ENCODE measurements at places on chromosomes 6 and 20.
A peak's percentile ranks its signal among the peaks of the same experiment; 100 is the strongest.

DNA sequence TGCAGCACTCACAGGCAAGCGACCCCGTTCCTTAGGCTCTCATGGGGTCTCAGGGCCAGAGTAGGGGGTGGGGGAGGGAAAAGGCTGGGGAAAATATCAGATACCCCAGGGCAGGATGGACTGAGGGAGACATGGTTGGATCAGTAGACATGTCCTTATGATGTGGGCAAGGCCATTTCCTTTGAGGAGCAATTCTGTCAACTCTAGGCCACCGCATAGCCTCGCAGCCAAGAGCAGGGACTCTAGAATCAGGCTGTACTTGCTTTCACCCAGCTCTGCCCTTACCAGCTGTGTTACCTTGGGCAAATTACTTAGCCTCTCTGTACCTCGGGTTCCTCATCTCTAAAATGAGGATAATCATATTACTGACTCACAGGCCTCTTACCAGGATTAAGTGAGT, 2.2 kb upstream of the MAPK13 start:
- no peak for DNase-seq

- DNase-seq: no peak
These were observed 41.9 kb upstream of the NOL4L start for GRCh38 chr20:32626859-32627636.

DNA sequence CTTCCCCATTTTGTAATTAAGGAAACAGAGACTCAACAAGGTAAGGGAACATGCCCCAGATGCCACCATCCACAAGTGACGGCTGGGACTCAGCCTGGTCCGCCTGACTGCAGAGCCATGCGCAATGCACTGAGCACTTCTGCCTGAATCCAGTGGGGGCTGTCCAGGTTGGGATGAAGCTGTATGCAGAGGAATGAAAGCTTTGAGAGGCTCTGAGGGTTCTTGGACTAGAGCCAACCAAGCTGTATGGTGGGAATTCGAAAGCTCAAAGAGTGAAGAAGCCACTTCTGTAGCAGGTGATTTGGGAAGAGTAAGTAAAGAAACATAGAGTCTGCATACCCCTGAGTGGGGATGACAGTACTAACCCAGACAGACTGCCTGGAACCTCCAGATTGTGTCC, 127.6 kb upstream of the AKAP12 start:
- no peak for DNase-seq

- DNase-seq: no peak
These were observed 41.0 kb downstream of the CCN2 start for GRCh38 chr6:131910219-131910589.

- no peak for DNase-seq
These were observed 535 bp upstream of the ABCF1 start for GRCh38 chr6:30570740-30571074.

DNA sequence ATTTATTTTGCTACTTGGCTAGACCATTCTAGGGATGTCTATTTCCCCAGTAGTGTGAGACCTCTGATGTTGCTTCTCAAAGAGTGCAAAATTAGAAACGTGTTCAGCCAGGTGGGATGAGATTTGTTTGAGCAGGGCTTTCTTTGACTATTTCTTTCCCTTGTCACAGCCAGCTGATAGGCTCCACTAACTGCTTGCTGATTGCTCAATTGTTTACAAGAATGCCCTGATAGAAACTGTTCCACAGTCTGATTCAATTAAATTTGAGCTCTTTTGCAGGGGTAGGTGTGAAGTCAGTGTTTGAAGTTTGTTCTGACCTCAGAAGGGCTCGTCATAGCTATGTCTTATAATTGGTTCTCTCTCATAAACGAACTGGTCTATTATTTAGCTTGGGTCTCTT, 220.5 kb downstream of the FNDC1 start:
- DNase-seq: no peak

GRCh38 chr20:3037654-3038053, 5.8 kb upstream of the GNRH2 start:
- no peak for DNase-seq

- peak; percentile 62 for DNase-seq
These were observed 46.3 kb upstream of the CDH4 start for GRCh38 chr20:61205769-61206168.

Data from mammary epithelial cell (primary cell).